Cerebellar nuclear complex (tissue), 1 donor: ENCODE measurements at places on chromosomes 16 and 17.

DNA sequence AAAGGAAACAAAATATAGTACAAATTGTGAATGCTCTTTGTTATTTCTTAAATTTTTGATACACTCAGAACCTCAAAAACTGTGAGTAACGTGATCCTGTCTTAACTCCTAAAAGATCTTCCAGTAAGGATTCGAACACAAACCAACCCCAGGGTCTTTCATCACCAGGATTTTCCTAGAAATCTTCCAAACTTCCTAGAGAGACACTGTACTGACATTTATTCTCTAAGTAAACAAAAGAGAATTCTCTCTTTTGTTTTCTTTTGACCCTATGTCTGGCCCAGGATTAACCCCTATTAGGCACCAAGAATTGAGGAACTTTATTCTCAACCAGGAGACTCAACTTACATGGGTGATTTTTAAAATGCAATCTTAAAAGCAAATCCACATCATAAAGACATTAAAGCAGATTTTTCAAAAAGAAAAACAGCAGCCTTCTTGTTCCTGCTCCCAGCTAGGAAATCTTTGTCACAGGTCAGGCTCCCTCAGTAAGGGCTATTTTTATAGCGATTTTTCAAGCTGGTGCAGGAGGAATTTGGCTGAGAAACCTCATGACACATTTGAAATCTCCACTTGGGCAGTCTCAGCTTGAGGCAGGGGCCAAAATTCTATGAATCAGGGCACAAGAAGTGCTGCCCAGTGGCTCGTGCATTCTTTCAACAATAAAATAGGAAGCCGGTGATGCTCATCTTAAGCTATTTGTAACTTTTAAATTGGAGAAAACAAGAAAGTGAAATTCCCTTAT lies 6.2 kb upstream of the SMG1 start:
- peak; percentile 90 for DNase-seq

DNA sequence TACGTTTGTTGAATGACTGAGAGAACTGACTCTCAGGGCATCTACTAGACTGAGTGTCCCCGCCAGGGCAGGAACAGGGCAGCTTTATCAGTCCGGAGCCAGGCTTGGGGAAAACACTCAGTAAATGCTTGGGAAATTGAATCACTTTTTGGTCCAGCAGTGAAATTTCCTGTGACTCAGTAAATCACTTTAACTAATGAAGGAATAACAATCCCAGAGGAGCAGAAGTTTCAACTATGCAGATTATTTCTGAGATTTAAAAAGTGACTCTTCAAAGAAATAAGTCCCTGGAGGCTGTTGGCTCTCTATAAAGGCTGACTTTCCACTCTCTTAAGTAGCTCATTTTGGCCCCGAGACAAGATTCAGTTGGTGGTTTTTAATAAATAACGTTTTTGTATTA lies 101.8 kb downstream of the FOXL1 start:
- no peak for DNase-seq

DNA sequence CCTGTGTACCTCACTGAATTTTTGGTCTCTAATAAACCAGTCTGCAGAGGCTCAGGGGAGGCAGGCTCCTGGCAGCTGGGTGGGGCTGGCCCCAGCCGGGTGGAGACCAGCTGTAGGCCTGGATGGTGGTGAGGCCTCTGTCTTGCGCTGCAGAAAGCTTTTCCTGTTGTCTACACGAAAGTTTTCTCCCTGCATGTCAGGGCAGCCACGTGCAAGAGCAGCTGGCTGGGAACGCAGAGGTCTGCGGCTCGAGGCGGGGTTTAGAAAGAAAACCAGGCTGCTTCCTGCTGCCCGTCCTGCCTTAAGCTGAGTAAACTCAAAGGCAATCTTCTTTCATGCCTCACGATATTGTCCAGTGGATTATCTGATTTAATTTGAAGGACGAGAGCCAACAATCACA lies 2.4 kb downstream of the SERPINF1 start:
- DNase-seq, result no peak

GRCh38 chr17:30165147-30165546 lies 48.5 kb downstream of the NSRP1 start:
- no peak for DNase-seq

- no peak for DNase-seq
These were observed 4.4 kb downstream of the DLG4 start for GRCh38 chr17:7215136-7215638.

- DNase-seq, result no peak
These were observed 14.7 kb downstream of the TMC5 start for GRCh38 chr16:19432429-19432828.

DNA sequence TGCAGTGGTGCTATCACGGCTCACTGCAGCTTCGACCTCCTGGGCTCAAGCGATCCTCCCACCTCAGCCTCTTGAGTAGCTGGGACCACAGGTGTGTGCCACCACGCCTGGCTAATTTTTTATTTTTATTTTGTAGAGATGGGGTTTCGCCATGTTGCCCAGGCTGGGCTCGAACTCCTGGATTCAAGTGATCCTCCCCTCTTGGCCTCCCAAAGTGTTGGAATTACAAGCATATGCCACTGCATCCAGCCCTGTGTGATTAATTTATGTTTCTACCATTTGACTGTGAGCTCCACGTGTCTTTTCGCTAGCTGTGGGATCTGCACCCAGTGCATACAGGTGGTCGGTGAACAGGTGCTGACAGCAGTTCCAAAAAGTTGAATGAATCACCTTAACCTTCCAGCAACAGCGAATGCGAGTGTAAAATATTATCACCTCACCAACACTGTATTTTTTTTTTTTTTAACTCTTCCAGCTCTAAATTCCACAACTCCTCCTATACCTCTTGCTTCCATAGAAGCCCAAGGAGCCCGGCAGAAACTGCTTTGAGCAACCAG lies 484 bp upstream of the NUDT7 start:
- no peak for DNase-seq

GRCh38 chr16:86363057-86363490 lies 147.3 kb upstream of the FOXF1 start:
- DNase-seq, result no peak

DNA sequence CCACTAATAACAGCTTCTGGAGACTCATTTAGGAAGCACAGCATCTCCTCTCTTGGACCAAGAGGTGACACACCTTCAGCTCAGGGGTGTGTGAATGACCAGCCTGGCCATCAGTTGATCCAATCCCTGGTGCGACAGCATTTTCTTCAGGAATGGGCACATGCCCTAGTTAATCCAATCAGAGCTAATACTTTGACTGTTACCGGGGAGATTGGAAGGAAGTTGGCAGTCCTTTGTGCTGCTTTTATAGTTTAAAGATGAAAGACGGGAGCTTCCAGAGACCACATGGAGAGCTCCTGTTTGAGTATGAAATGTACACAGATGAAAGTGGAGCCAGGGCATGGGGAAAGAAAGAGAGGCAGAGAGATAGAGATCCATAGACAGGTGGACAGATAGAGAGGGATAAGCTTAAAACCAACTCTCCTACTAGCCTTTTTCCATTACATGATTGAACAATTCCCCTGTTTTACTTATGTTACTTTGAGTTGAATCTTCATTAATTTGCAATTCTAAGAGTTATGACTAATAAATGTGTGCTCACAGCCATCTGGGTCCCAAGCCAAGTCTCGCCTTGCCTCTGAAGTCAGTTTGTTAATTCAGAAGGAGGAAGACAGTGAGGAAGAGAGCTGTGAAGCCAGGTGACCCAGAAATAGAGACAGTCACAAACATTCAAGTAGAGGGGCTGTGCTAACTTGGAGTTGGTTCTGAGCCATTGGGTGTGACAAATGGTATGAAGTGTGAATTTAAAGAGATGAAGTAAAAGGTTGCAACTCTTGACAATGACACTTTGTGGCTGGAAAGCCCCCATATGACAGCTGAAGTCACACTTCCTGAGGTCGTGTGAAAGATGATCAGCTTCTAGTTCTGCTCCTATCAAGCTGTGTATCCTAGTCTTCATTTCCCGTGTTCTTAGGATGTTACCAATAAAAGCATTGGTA lies 120.0 kb upstream of the GOT2 start:
- DNase-seq, result no peak

DNA sequence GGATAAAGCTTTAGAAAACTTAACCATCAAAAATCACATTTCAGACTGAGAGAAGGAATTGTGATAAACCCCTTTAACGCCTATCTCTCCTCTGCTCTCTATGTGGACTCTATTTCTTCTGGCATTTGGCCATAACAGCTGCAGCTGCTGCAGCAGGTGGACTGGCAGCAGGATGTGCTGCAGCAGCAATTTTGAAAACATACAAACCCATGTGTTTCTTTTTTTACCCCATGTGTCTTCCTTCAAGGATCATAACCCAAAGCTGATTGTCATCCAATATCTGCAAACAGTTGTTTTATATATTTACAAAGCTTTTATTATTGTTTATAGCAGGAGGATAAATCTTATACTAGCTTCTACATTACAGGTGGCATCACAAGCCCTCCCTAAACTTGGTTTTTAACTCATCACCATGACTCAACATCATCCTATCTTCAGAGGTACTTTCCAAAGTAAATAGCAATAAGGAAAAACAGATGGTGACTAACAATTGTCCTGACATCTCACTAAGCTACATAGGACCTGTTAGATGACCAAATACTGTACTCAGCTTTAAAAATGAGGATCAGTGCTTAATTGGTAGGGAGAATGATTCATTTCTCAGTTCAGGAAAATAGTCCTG lies 14.5 kb upstream of the KRTAP9-2 start:
- no peak for DNase-seq

- DNase-seq, result no peak
These were observed 17.5 kb downstream of the ACSF2 start for GRCh38 chr17:50443505-50443974.

DNA sequence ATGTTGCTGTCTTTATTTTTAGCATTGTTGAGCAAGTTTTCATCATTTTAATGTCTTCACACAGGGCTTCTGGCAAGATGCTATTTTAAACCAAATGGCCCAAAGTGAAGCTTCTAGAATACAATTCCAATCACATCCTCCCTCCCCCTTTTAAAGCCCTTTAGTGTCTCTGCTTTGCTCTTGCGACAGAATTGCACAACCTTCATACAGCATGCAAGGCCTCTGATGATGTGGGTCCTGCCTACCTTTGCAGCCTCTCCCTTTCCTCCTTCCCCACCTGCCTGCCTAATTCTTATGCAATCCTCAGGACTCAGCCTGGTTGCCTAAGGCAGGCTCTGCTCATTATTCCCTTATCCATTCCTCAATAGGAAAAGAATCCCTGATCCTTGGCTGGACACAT lies 381.7 kb downstream of the SLC39A11 start:
- no peak for DNase-seq

GRCh38 chr17:71413935-71414334 lies 706.9 kb upstream of the SOX9 start:
- no peak for DNase-seq

DNA sequence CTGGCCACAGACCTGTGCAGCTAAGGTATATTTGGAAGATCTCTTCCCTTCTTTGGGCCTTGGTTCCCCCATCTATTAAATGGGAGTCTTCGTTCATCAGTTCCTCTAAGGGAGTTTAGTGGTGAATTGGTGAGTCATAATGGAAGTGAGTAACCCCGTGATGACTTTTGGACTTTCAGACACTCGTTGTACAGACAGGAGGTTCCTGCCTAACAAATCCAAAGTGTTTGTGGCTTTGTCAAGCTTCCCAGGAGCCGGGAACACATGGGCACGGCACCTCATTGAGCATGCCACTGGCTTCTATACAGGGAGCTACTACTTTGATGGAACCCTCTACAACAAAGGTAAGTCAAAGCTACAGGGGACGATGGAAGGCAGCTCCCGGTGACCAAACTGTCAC lies 40.4 kb downstream of the WSCD1 start:
- no peak for DNase-seq

DNA sequence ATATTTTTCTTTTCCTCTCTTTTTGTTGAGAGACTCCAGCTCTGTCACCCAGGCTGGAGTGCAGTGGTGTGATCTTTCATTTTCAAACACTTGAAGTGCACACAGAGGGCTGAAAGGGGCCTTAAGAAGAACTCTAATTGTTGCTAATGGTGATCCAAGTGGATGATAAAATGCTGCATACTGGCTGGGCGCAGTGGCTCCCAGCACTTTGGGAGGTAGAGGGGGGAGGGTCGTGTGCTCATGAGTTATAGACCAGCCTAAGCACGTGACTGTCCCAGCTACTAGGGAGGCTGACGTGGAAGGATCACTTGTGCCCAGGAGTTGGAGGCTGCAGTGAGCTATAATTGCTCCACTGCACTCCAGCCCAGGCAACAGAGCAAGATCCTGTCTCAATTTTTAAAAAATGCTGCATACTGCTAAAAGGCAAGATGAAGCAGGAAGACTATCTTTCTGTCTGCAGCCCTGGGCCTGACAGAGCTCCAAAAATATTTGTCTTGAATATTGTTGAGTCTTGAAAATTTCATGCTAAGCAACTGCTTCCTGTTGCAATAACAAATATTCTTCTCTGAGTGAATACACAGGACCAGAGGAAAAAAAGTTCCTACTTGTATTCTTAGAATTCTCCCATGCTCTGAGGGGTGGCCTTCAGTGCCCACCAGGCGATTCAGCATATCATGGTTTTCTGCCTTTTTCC lies 63.7 kb upstream of the AKTIP start:
- no peak for DNase-seq

GRCh38 chr17:76545918-76546555 lies 6.2 kb downstream of the PRCD start:
- DNase-seq, result no peak

- no peak for DNase-seq
These were observed 745 bp downstream of the PYY start for GRCh38 chr17:43952724-43953666.

- no peak for DNase-seq
These were observed 106.3 kb upstream of the HSBP1 start for GRCh38 chr16:83701494-83701893.

- DNase-seq, result no peak
These were observed 344.7 kb downstream of the HAPSTR1 start for GRCh38 chr16:9436175-9436574.

- no peak for DNase-seq
These were observed 10.2 kb upstream of the LYZL6 start for GRCh38 chr17:35953720-35954119.

DNA sequence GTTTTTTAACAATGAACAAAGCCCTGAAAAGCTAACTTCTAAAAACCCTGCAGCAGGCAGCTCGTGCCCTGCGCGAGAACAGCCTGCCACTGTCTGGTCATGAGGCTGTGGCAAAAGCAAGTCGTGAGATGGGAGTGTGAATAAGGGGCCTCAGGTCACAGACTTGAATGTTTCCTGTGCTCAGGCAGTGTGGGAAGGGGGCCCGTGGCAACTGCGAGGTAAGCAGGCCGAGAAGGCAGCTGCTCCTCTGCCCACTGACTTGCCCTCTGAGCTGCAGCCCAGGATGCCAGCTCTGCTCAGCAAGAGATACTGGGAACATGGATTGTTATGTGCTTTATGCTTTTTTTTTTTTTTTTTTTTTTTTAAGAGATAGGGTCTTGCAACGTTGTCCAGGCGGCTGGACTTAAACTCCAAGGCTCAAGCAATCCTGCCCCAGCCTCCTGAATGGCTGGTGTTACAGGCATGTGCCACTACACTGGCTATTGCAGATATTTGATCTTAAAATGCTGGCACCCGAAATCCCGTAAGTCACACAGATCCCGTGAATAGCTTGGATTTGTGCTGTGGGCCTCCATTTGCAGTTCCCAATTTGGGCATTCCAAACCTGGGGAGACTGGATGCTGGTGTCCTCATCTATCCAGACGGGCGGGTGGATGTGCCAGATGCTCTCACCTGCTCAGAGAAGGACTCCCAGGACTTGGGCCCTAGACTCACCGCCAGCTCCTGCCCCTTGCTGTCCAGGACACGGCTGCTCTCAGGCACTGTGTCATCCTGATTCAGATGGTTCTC lies 44.0 kb downstream of the UBN1 start:
- DNase-seq, result no peak
